Calu3 (cell line): ENCODE measurements at places on chromosomes 5 and 9. TPM values are rescaled to one million over a fixed set of nuclear protein-coding genes. Genes with fewer than 3 reads are reported as not detected.

- no peaks in the 10 kb centered on the region for H3K27me3 ChIP-seq
- no peak overlapping the region for H3K4me3 ChIP-seq
- DNase-seq: no peak
- H3K4me1 ChIP-seq: peaks cover 6% of the 10 kb centered on the region
- H3K36me3 ChIP-seq: no peaks in the 10 kb centered on the region
Observed at GRCh38 chr9:19136129-19136528, 8.8 kb upstream of the PLIN2 start.

Gene PCDHA10
- total RNA-seq: 0.78 and 0.91 TPM in 2 replicates

- H3K27ac ChIP-seq: no peak overlapping the region
- no peaks in the 10 kb centered on the region for H3K4me1 ChIP-seq
- H3K27me3 ChIP-seq: no peaks in the 10 kb centered on the region
- H3K4me3 ChIP-seq: no peak overlapping the region
- no peaks in the 10 kb centered on the region for H3K36me3 ChIP-seq
Observed at GRCh38 chr9:123191680-123192079, 76.7 kb downstream of the STRBP start.

GRCh38 chr5:62475072-62475471, 62.5 kb downstream of the IPO11 start:
- H3K36me3 ChIP-seq: no peaks in the 10 kb centered on the region
- no peak overlapping the region for H3K27ac ChIP-seq
- H3K4me1 ChIP-seq: no peaks in the 10 kb centered on the region
- DNase-seq: no peak
- no peaks in the 10 kb centered on the region for H3K27me3 ChIP-seq
- no peak overlapping the region for H3K4me3 ChIP-seq

- H3K27ac ChIP-seq: no peak overlapping the region
- peaks cover 32% of the 10 kb centered on the region for H3K36me3 ChIP-seq
- no peak overlapping the region for H3K4me3 ChIP-seq
- H3K4me1 ChIP-seq: no peaks in the 10 kb centered on the region
- no peaks in the 10 kb centered on the region for H3K27me3 ChIP-seq
Observed at GRCh38 chr5:1095302-1095989, 16.4 kb downstream of the SLC12A7 start.

- H3K36me3 ChIP-seq: no peaks in the 10 kb centered on the region
- no peak overlapping the region for H3K27ac ChIP-seq
- DNase-seq: no peak
- no peak overlapping the region for H3K4me3 ChIP-seq
- H3K4me1 ChIP-seq: no peaks in the 10 kb centered on the region
- no peaks in the 10 kb centered on the region for H3K27me3 ChIP-seq
Observed at GRCh38 chr5:179152941-179153340, 92.8 kb downstream of the ZNF354C start.

GRCh38 chr5:96753848-96754247, 53.9 kb downstream of the ERAP1 start:
- DNase-seq: no peak
- H3K27ac ChIP-seq: no peak overlapping the region
- no peak overlapping the region for H3K4me3 ChIP-seq
- H3K27me3 ChIP-seq: no peaks in the 10 kb centered on the region
- peaks cover 73% of the 10 kb centered on the region for H3K36me3 ChIP-seq
- peaks cover 18% of the 10 kb centered on the region for H3K4me1 ChIP-seq

DNA sequence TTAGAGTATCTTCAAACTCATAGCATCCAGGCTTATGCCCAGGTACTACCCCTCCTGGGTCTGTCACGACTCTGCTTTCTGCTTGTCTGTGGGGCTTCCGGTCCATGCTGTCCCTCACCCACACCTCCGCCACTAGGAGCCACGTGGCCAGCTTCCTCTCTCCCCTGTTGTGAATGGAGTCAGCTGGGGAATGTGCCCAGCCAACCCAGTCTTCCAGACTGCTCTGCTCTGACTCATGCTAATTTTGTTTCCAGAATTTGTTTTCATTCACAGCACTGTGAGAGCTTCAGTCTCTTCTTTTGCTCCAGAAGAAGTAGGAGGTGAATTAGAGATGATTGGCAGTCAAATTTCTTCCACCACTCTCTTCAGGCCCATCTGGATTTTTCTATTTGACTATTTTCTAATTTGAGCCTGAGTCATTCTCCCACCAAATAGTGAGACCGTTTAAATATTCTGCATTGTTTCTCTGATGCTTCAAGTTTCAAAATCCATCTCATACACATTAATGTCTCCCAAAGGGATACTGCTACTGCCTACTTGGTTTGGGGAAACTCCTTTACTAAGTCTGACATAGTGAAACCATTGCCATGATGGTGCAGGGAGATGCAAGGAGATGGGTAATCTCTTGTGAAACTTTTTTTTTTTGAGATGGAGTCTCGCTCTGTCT, 424.1 kb upstream of the KIF2A start:
- H3K4me1 ChIP-seq: no peaks in the 10 kb centered on the region
- no peaks in the 10 kb centered on the region for H3K36me3 ChIP-seq
- H3K27ac ChIP-seq: no peak overlapping the region
- DNase-seq: no peak
- no peak overlapping the region for H3K4me3 ChIP-seq

- H3K4me1 ChIP-seq: no peaks in the 10 kb centered on the region
- no peaks in the 10 kb centered on the region for H3K36me3 ChIP-seq
- no peak overlapping the region for H3K27ac ChIP-seq
Observed at GRCh38 chr9:110996436-110997220, 41.6 kb downstream of the LPAR1 start.

Gene DMGDH
- 1.1 and 1.3 TPM in 2 replicates for total RNA-seq

DNA sequence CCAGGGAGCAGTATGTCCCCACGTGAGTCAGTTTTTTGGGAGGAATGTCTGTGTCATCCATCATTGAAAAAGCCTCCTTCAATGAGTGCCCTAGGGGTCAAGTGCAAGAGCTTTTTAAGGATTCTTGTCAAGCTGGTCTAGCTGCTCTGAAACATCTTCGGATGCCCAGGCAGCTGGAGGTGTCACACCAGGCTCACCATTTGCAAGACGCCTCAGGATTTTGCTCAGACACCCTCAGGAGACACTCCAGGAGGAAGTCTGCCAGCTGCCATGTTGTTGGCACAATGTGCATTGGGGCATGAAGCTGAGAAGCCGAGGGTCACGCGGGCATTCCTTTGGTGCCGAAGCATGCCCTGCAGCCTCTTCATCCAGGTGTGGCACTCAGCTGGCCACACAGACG, 111.1 kb upstream of the S1PR3 start:
- no peaks in the 10 kb centered on the region for H3K36me3 ChIP-seq
- H3K4me1 ChIP-seq: no peaks in the 10 kb centered on the region
- H3K4me3 ChIP-seq: no peak overlapping the region
- no peak for DNase-seq
- no peaks in the 10 kb centered on the region for H3K27me3 ChIP-seq
- H3K27ac ChIP-seq: no peak overlapping the region

DNA sequence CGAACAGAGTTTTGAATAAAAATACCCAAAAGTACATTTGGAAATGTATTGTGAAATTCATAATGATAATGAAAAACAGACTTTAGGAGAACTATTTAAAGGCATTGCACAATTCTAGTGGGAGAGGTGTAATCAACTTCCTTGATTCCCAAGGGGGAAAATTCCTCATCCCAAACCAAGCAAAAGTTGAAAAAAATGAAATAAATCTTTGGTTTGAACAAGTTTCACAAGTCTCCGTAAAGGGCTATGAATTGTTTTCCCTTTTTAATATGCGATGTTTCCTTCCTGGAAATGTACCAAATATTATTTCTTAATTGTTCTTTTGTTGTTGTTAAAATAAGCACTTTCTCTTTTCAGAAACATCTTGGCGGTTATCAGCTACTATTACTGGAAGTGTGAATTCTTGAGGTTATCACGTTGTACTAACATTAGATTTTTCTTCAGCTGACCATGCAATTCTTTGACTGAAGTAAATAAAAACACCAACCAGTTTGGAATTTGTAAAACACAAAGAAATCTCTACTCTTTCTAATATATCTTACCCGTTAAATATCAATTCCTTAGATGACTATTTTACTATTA, 59.3 kb downstream of the SVEP1 start:
- H3K4me1 ChIP-seq: no peaks in the 10 kb centered on the region
- H3K4me3 ChIP-seq: no peak overlapping the region
- no peak overlapping the region for H3K27ac ChIP-seq
- H3K27me3 ChIP-seq: no peaks in the 10 kb centered on the region
- no peak for DNase-seq

GRCh38 chr5:3456121-3456681, 139.4 kb upstream of the IRX1 start:
- H3K4me1 ChIP-seq: no peaks in the 10 kb centered on the region
- no peak overlapping the region for H3K4me3 ChIP-seq
- no peak for DNase-seq

GRCh38 chr5:180366326-180366725, 13.2 kb upstream of the GFPT2 start:
- DNase-seq: no peak
- H3K27ac ChIP-seq: no peak overlapping the region
- no peaks in the 10 kb centered on the region for H3K36me3 ChIP-seq
- no peak overlapping the region for H3K4me3 ChIP-seq
- peaks cover 48% of the 10 kb centered on the region for H3K27me3 ChIP-seq
- no peaks in the 10 kb centered on the region for H3K4me1 ChIP-seq

DNA sequence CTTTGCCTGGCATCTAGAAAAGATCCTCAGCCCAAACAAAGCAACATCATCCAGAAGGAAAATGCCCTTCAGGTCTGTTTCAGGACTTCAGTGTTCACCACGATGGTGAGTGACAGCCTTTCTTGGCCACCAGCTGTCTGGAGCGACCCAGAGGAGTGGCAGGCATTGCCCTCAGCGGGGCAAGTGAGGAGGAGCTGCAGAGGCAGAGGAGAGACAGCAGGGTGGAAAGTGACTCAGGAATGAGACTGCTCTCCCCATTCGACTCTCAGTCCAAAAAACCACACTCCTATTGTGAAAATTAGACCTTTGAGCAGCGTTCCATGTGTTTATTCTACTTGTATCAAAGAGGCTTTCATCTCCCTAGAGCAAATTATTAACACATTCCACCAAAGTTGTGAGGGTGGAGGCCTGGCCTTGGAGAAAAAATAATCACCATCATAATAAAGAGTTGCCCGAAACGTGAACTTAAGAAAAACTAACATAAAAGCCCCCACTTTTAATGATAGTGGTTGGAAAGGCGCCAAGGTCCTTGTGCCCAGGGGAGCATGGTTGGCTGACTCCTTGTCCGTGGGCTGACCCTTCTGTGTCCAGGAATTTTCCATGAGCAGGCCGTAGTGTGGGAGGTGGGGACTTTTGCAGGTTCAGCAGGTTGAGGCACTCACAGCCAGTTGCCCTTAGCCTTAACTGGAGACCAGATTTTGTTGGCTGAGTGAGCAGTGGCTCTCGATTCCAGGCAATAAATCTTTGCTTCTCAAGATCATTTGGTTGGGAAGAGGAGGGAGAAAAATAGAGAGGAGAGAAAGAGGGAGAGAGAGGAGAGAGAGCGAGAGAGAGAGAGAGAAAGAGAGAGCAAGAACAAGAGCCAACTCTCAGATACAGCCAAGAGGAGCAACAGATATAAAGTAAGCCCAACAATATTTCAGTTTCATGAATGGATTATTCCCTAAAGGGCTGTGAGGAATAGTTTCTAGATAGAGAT, 125.9 kb upstream of the ANKRD55 start:
- H3K4me3 ChIP-seq: peak overlapping the region; percentile 24
- peak overlapping the region; percentile 87 for H3K27ac ChIP-seq
- peaks cover 18% of the 10 kb centered on the region for H3K36me3 ChIP-seq
- peak; percentile 85 for DNase-seq

GRCh38 chr5:73355108-73355507, 93.5 kb downstream of the FOXD1 start:
- H3K4me3 ChIP-seq: no peak overlapping the region
- H3K36me3 ChIP-seq: no peaks in the 10 kb centered on the region
- DNase-seq: no peak

Gene FKTN
- total RNA-seq: 8.6 and 11.8 TPM in 2 replicates

DNA sequence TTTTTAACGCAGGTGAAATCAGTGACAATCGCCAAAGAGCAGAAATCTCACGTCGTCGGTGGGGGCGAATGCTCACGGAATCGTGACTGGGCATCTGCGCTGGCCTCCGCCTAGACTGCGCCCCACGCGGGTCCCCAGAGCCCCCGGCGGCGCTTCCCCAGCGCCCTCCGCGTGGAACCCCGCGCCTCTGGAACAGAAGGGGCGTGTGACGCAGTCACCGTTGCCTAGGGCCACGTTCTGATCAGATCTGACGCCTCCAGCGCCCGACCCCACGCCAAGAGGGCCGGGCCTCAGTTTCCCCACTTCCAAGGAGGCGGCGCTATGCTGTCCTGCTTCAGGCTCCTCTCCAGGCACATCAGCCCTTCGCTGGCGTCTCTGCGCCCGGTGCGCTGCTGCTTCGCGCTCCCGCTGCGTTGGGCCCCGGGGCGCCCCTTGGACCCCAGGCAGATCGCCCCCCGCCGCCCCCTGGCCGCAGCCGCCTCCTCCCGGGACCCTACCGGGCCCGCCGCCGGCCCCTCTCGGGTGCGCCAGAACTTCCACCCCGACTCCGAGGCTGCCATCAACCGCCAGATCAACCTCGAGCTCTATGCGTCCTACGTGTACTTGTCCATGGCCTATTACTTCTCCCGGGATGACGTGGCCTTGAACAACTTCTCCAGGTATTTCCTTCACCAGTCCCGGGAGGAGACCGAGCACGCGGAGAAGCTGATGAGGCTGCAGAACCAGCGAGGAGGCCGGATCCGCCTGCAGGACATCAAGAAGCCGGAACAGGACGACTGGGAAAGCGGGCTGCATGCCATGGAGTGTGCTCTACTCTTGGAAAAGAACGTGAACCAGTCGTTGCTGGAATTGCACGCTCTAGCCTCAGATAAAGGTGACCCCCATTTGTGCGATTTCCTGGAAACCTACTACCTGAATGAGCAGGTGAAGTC, at the start of gene FTMT:
FTMT (plus strand) TSS at position 240 of the 932 bp plus-strand sequence; CDS start at position 322, 82 bp downstream.
- no peak within 1 kb of the TSS for H3K4me3 ChIP-seq
- no peaks in the 10 kb centered on the region for H3K27me3 ChIP-seq
- no peaks in the 10 kb centered on the region for H3K4me1 ChIP-seq

Gene DBH
- total RNA-seq: not detected in 2 replicates

- H3K36me3 ChIP-seq: peaks cover 50% of the 10 kb centered on the region
- no peak for DNase-seq
- H3K4me1 ChIP-seq: no peaks in the 10 kb centered on the region
- no peaks in the 10 kb centered on the region for H3K27me3 ChIP-seq
- H3K27ac ChIP-seq: no peak overlapping the region
Observed at GRCh38 chr9:113597390-113598241, 134.1 kb downstream of the RGS3 start.

Gene SIT1
- total RNA-seq: not detected in 2 replicates

- no peak overlapping the region for H3K4me3 ChIP-seq
- H3K36me3 ChIP-seq: no peaks in the 10 kb centered on the region
- no peaks in the 10 kb centered on the region for H3K4me1 ChIP-seq
- H3K27ac ChIP-seq: no peak overlapping the region
- H3K27me3 ChIP-seq: no peaks in the 10 kb centered on the region
Observed at GRCh38 chr5:115458003-115458409, 86.6 kb downstream of the FEM1C start.
